OCI-M1 (cell line): ENCODE measurements at places on chromosomes 6 and 20.

DNA sequence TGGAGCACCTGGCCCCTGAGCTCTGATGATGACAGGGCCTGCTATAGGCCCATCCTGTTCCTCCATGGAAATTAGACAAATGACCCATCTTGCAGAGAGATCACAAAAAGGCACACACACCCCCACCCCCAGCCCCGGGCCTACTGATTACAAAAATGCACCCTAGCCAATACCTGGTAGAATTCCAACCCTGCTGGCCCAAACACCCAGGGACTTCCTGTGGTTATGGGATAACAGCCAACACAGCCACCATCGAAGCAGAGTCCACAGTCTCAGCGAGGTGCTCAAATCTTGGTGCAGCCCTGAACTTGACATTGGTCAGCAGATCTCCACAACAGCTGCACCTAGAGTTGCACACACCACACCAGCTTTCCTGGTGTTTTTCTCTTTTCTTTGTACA is 17.0 kb downstream of the NCR2 start:
- DNase-seq, result no peak

GRCh38 chr6:110338820-110339470 is 19.2 kb downstream of the METTL24 start:
- no peak for DNase-seq

DNA sequence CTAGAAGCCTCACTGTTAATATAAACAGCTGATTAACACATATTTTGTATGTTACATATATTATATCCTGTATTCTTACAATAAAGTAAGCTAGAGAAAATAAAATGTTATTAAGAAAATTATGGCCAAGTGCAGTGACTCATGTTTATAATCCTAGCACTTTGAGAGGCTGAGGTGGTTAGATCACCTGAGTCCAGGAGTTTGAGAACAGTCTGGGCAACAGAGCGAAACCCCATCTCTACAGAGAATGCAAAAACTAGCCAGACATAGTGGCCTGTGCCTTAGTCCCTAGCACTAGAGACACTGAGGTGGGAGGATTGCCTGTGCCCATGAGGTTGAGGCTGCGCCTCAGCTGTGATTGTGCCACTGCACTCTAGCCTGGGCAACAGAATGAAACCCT is 81.9 kb downstream of the NCOA3 start:
- no peak for DNase-seq

DNA sequence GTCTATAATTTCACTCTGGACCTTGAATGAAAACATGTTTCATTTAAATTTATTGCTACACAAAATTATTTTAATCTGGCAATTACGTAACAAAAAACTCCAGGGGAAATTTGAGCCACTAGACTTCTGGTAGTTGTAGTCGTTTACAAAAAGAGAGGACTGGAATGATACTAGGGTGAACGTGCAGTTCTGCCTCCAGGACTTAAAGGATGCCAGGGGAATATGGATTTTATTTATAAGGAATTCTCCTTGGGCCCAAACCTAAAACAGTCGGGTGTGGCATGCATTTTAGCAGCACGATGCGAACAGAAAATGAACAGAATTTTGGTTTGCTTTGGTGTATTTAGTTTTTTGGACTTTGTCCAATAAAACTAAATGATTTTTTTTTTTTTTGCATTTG is 76.9 kb downstream of the PRL start:
- DNase-seq, result no peak

DNA sequence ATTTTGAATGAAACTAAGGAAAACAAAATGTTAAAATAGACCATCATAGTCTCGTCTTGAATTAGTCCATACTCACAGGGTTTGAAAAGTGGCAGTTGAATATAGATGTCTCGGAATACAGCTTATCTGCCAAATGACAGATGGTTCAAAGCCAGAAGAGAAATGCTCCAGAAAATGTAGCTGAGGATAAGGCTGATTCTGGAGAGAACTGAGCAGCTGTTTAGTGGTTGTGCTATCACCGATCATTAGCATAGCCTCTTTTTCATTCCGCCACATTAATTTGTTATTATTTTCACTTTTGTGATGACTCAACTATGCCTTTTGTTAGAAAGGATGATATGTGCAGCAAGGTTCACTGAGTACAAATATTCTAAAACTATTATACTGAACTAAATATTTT is 390.2 kb upstream of the MAN1A1 start:
- no peak for DNase-seq

DNA sequence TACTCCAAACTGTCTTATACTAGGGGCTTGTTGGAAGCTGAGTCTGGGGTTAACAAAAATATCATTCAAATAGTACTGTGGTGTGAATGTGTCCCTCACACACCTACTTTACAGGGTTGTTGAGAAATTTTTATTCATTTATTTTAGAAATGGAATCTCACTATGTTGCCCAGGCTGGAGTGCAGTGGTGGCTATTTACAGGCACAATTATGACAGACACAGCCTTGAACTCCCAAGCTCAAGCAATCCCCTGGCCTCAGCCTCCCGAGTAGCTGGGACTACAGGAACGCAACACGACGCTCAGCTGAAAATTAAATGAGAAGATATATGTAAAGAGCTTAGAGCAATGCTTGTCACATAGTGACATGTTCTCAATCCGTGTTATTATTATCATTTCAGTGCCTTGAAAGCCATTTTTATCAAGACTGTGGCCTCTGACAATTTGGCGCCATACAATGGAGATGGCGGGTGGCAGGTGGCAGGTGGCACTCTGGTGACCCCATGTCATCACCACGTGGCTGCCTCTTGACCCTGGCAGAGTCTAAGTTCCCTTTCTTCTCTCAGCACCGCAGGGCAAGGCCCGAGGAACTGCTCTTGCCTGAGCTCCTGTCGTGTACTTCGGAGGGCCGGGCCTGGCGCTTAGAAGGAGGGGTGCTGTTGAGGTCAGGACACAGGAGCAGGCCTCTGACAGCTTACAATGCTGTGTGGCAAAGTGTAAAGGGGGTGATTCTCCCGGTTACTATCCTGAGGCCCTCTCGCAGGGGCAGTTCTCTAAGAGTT is 64.5 kb downstream of the STX11 start:
- no peak for DNase-seq

- DNase-seq, result no peak
Observed at GRCh38 chr6:159427771-159428170, 258.6 kb downstream of the FNDC1 start.

DNA sequence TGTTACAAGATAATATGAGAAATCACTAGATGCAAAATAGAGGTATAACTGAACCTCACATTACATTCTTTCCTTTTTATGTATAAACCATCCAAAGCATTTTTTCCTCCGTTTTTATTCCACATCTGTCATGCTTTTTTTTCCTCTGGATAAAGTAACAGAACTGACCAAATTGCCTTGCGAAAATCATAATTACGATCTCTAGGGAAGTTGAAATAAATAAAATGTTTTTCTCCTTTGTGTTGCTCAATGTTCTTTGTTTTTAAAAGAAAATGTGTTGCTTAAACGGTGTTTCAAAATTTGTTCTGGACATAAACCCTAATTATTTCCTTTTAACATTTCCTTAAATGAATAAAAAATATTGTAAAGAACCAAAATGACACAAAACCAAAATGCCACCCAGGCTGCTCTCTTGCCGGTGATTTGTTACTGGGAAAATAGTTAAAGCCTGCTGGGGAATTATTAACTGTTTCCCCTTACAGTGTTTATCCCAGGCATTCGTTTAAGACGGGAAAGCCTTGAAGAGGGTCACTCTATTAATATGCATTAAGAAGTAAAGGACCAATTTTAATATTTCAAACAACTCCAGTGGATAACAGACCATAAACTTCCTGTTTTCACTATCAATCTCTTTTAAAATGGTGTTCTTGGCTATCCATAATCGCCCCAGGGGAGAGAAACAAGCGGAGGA is 1.7 kb upstream of the ADGRB3 start:
- DNase-seq, result no peak

- DNase-seq, result no peak
Observed at GRCh38 chr6:38676236-38676973, 26.5 kb downstream of the GLO1 start.
